ENCODE measurements at places on chromosomes 6 and 20. TPM values are rescaled to one million over a fixed set of nuclear protein-coding genes. Genes with fewer than 3 reads are reported as not detected.

DNA sequence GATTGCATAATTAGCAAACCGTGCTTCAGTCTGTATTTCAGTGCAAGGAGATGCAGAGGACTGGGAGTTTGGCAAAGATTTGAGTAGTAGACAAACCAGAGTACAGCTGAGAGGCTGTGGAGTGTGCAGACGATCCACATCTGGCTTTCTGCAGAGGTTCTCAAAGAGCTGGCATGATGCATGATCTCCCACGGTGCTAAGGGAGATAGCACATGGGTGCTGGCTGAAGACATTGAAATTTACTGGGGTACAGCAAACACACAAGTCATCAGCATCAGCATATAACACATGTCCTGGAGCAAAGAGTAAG is 79.0 kb upstream of the FAM184A start:
- DNase-seq: no peak

DNA sequence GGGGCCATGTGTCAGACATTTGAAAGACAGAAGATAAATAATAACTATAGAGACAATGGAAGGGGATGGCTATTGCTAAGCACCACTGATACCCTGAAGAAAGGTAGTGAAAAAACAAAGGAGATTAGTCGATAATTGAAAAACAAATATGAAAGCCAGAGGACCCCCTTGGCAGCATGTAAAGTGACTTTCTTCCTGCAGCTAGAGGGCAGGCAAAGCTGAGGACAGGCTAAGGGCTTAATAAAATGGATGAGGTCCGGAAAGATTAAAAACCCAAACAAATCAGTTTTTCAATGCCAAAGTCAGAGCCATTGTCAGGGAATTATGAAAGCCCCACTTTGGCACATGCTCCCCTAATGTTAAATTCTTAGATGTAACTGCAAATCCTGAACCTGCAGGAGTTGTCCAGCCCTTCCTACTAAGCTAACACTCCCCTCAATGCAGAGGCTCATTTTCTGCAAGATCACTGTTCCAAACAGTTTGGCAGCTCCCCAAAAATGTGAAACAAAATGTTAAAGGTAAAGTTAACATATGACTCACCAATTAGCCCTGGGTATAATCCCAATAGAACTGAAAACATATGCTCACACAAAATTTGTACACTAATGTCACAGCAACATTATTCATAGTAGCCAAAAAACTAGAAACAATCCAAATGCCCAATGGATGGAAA is 1177.9 kb downstream of the GRIK2 start:
- no peak for DNase-seq

- no peak for DNase-seq
Observed at GRCh38 chr6:168967281-168967925, 286.2 kb downstream of the THBS2 start.

DNA sequence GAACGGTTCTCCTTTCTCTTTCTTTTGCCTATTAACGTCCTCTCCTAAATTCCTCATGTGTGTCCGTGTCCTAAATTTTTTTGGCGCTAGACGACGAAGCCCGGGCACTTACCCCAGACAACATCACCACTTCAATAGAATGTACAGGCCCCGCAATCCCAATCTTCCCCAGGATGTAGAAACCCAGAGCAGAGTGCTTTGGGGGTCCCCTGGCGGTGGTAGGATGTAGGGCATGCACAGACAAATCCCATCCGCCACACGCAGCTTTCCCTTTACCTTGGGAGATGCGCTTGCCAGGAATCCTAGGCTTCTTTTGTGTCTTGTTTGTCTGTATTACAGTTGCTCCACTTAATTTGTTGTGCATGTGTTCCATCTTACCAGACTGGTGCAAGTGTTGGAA is 417.3 kb upstream of the ARID1B start:
- DNase-seq: no peak

GRCh38 chr6:31572041-31572911 is at the start of gene LTA:
TSS of gene LTA (plus strand) at chr6:31572289. CDS start at chr6:31572743, 454 bp downstream.
- peak; percentile 91 for DNase-seq

- no peak for DNase-seq
Observed at GRCh38 chr6:81373414-81373813, 379.1 kb downstream of the TENT5A start.

- no peak for DNase-seq
Observed at GRCh38 chr6:67811239-67812037, 823.6 kb upstream of the ADGRB3 start.

- no peak for DNase-seq
Observed at GRCh38 chr6:36627141-36627540, 33.0 kb downstream of the SRSF3 start.

GRCh38 chr6:27544612-27545260 is 71.8 kb upstream of the ZNF184 start:
- no peak for DNase-seq

GRCh38 chr6:52399511-52400312 is 20.4 kb upstream of the EFHC1 start:
- DNase-seq: peak; percentile 54

The KHDC1L gene
- total RNA-seq: not detected

The TPD52L1 gene
- 0.89 TPM for total RNA-seq

The BPIFB2 gene
- total RNA-seq: not detected

The C20orf141 gene
- total RNA-seq: not detected

The TTLL9 gene
- not detected for total RNA-seq

The TFAP2A gene
- total RNA-seq: 0.23 TPM

The CDKAL1 gene
- total RNA-seq: 23.4 TPM

Measured in activated CD4-positive, alpha-beta T cell treated with anti-CD3 and anti-CD28 coated beads for 36 hours (primary cell).